ENCODE measurements at places on chromosomes 12 and 14.

DNA sequence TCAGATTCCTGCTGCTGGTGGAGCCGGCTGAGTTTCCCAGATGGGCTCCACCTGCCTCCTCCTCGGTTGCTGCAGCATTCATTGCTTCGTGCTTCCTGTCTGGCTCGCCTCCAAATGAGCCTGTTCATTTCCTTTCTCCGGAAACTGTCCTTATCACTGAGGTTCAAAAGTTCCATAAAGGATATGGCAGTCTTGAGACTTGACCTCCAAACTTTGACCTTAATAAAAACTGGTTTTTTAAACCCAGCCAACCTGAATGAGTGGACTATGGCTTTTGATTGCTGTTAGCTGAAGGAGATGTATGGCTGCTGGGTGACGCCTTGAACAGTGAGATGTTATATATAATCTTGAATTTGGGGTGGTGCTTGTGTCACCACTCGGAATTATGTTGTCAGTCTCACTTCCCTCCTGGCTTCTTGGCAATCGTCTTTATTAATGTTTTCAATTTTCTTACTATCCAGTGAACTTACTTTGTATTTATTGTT is 62.7 kb downstream of the RASSF3 start:
- DNase-seq = no peak

- DNase-seq = no peak
These were observed 67.8 kb upstream of the NAP1L1 start for GRCh38 chr12:76152181-76152807.

DNA sequence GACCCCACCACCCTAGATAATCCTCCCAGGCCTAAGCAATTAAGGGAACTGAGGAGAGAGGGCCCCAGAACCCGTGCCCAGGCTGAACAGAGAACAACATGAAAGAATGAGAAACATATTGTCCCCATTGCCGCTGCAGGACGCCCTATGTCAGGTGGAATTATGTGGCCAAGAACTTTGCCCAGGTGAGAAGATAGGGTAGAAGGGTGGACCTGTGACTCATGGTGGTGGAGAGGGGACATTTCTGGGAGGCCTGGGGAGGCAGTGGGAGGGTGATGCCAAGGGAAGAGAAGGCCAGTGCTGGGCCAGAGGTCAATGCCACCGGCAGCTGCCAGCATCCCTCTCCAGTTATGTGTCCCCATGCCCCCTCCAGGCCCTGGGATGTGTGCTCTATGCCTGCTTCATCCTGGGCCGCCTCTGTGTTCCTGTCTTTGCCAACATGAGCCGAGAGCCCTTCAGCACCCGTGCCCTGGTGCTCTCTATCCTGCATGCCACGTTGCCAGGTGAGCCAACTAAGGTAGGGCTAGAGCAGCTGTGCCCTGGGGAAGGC is 15.5 kb downstream of the SOAT2 start:
- DNase-seq = no peak

- no peak for DNase-seq
These were observed 472.3 kb downstream of the GLT1D1 start for GRCh38 chr12:129325566-129325965.

- no peak for DNase-seq
These were observed 136.0 kb downstream of the KSR2 start for GRCh38 chr12:117832459-117833457.

- no peak for DNase-seq
These were observed 74.8 kb upstream of the FOXN3 start for GRCh38 chr14:89491711-89492381.

DNA sequence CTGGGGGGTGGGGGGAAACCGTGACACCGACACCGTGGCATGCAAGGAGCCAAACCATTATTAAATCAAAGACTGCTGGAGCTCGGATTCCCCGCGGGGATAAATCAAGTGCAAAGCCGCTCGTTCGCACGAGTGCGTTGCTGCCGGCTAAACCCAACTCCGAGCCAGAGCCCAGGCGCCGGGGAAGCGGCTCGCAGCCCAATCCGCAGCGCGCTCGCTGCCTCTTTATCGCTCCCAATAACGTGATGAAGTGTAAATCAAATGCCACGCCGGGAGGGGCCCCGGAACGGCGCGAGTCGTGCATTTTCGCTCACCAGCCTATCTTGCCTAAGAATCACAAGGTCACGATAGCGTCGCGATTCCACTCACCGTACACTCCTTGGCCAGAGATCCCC is 1.3 kb downstream of the MDGA2 start:
- DNase-seq = peak; percentile 52

- no peak for DNase-seq
These were observed 521.2 kb downstream of the MED13L start for GRCh38 chr12:115756271-115756670.

DNA sequence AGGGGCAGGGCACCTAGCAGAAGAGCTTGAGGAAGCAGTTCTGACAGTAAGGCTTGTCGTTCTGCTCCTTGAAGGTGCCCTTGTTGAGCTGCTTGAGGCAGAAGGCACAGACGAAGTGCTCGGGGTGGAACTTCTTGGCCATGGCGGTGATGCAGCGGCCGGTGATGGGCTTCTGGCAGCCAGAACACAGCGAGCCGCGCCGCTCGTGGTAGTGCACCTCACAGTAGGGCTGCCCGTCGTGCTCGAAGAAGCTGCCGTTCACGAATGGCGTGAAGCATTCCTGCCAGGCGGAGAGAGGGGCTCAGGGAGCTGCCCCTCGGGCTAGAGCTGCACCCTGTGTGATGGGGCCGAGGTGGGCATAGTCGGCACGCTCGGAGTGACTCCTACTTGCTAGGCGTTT is 11.4 kb upstream of the RPLP0 start:
- DNase-seq = no peak

DNA sequence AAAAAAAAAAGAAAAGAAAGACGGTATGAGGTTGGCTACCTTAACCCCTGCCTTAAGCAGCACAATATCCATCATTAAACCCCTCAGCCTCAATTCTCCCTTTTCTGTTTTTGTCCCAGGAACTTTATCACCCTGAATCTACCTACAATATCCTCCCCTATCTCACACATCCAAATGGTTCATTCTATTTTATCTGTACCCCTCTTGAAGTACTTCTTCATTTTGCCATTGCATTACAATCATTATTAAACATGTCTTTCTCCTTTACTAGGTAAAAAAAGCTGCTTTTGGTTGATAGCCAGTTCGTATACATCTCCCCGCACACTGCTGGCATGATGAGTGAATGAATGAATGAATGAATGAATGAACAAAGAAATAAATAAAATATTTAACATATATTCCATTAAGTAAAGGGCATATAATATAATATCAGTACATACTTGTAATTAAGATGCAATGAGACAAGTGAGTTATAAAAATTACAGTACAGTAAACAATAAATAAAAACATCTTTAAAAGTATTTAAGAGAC is 364 bp upstream of the GPR65 start:
- no peak for DNase-seq

DNA sequence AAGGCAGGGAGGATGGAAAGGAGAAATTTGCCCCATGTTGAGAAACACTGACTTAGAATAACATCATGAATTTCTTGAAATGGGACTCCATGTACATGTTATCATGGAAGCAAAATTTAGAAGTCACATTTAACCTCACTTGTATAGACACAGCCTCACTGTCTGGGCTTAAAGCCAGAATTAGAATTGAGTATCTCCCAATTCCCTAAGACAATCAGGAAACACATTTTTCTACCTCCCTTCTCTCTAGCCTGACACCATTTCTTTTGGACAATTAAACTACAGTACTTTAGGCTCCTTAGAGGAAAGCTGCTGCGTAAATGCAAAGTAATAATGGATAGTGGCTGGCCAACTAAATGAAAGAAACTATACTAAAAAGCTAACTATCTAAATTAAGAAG is 795.5 kb downstream of the C12orf50 start:
- no peak for DNase-seq

GRCh38 chr12:89135976-89136634 is 216.2 kb downstream of the DUSP6 start:
- no peak for DNase-seq

- no peak for DNase-seq
These were observed 256.8 kb downstream of the PCNX1 start for GRCh38 chr14:71163842-71164629.

GRCh38 chr12:124078800-124079199 is 105.8 kb downstream of the ZNF664 start:
- DNase-seq = no peak

DNA sequence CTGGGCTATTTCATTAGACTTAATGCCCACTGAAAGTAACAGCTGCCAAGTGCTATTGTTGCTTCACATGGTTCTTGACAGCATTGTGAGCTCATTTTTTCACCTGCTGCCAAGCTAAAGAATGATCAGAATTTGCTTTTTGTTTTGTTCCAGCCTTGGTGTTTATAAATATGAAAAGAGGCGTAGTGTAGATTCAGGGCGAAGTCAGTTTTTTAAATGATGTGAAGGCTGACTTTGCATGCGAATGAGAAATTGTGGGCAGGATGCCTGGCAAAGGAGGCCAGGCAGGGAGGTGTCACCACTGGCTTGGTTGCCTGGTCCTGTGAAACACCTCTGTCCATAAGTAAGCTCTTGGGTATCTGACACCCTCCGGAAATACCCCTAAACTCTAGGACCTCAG is 93.3 kb upstream of the NAP1L1 start:
- no peak for DNase-seq
